ENCODE measurements at places on chromosomes 2 and 18. TPM values are rescaled to one million over a fixed set of nuclear protein-coding genes. Genes with fewer than 3 reads are reported as not detected.

The ANKRD29 gene
- 7.2 TPM for polyA plus RNA-seq

The PCARE gene
- not detected for polyA plus RNA-seq

The UPP2 gene
- polyA plus RNA-seq, result 0.02 TPM

The TRPM8 gene
- polyA plus RNA-seq, result 0.02 TPM

The BMP10 gene
- polyA plus RNA-seq, result not detected

GRCh38 chr2:58558881-58559280 is 317.8 kb upstream of the FANCL start:
- no peaks in the 10 kb centered on the region for H3K36me3 ChIP-seq
- H3K4me1 ChIP-seq, result no peaks in the 10 kb centered on the region
- no peak overlapping the region for H3K4me3 ChIP-seq
- DNase-seq, result no peak
- H3K27ac ChIP-seq, result no peak overlapping the region

DNA sequence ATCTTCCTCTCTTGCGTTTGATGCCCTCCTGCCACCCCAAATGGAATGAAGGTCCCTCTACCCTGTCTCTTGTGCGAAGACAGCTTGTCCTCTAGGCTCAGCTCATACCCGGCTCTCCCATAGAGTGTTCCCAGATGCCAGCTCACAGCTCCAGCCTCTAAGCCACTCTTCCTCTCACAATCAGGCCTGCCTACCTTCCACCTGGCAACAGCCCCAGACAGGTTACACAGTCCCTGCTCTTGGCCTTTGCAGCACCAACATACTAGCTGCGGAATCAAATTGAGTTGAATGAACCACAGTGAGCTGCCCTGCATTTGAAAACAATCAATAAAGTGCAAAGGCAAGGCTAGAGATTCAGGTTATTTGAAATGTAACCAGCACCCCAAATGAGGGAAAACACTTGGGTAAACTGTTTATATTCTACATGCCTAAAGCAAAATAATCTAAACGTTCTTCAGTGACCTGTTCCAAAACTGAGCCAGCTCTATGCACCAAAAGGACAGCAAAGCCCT is 105.1 kb downstream of the COL4A4 start:
- H3K27ac ChIP-seq, result no peak overlapping the region
- H3K27me3 ChIP-seq, result no peaks in the 10 kb centered on the region
- H3K4me3 ChIP-seq, result no peak overlapping the region

GRCh38 chr2:149258531-149258930 is 71.9 kb upstream of the LYPD6 start:
- H3K4me3 ChIP-seq, result no peak overlapping the region
- H3K36me3 ChIP-seq, result no peaks in the 10 kb centered on the region

GRCh38 chr18:25594351-25594750 is 242.4 kb upstream of the ZNF521 start:
- no peaks in the 10 kb centered on the region for H3K36me3 ChIP-seq
- no peaks in the 10 kb centered on the region for H3K4me1 ChIP-seq
- no peak overlapping the region for H3K4me3 ChIP-seq
- H3K27ac ChIP-seq, result no peak overlapping the region

DNA sequence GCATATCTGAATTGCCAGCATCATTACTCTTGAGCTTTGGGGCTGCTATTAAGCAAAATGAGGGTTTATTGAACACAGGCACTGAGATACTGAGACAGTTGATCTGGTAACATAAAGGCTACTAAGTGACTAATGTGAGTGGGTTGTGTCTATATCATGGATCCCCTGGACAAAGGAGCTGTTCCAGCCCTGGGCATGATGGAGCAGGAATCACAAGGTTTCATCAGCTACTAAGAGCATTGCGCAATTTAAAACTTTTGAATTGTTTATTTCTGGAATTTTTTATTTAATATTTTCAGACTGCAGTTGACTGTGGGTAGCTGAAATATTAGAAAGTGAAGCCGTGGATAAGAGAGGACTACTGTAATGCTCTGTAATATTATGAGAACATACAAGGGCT is 73.5 kb downstream of the MGAT5 start:
- peaks cover 7% of the 10 kb centered on the region for H3K4me1 ChIP-seq
- no peaks in the 10 kb centered on the region for H3K27me3 ChIP-seq
- no peak overlapping the region for H3K27ac ChIP-seq

GRCh38 chr18:26207937-26208336 is 18.3 kb upstream of the TAF4B start:
- H3K4me3 ChIP-seq, result no peak overlapping the region
- no peak for DNase-seq

DNA sequence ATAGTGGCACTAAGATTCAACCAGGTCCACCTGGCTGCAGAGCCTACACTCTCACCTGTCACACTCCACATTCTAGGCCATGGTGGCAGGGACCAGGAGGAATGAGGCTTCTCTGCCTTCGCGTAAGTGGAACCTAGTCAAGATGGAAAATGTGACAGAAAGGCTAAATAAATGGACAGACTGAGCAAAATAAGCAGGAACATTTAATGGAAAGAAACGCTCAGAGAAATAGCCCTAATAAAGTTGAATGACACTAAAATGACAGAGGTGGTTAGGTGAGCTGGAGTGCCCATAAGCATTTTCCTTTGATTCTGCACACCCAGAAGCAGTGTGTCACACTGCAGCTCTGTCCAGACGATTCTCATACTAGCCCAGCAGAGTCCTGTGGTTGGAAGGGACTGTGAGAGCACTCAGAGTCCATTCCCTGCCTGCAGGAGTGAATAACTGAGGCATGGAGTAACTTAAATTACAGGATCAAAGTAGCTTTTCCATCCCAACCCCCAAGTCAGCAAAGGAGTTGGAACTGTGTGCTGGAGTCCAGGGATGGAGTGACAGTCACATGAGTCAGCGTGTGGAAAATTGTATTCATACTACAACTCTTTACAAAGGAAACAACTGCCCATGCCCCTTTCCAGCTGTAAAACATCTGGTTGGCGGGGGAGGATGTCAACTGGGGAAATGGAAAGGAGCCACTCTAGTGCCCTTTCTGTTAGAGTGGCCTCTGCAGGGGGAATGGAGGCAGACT is 105.4 kb upstream of the LGALSL start:
- DNase-seq, result no peak
- no peak overlapping the region for H3K4me3 ChIP-seq
- no peaks in the 10 kb centered on the region for H3K4me1 ChIP-seq
- no peak overlapping the region for H3K27ac ChIP-seq
- no peaks in the 10 kb centered on the region for H3K27me3 ChIP-seq
- H3K36me3 ChIP-seq, result no peaks in the 10 kb centered on the region

- H3K27me3 ChIP-seq, result no peaks in the 10 kb centered on the region
- H3K27ac ChIP-seq, result peak overlapping the region; percentile 21
- no peak for DNase-seq
- no peak overlapping the region for H3K4me3 ChIP-seq
Measured at GRCh38 chr18:63869374-63869773, 18.1 kb upstream of the SERPINB2 start.

GRCh38 chr2:174120346-174120745 is 128.0 kb downstream of the OLA1 start:
- no peaks in the 10 kb centered on the region for H3K27me3 ChIP-seq
- H3K4me3 ChIP-seq, result no peak overlapping the region
- H3K27ac ChIP-seq, result no peak overlapping the region
- no peaks in the 10 kb centered on the region for H3K36me3 ChIP-seq

- DNase-seq, result no peak
- H3K4me3 ChIP-seq, result no peak overlapping the region
- no peak overlapping the region for H3K27ac ChIP-seq
- H3K27me3 ChIP-seq, result no peaks in the 10 kb centered on the region
- H3K4me1 ChIP-seq, result peaks cover 38% of the 10 kb centered on the region
Measured at GRCh38 chr2:74387346-74387745, 7.2 kb upstream of the DCTN1 start.

DNA sequence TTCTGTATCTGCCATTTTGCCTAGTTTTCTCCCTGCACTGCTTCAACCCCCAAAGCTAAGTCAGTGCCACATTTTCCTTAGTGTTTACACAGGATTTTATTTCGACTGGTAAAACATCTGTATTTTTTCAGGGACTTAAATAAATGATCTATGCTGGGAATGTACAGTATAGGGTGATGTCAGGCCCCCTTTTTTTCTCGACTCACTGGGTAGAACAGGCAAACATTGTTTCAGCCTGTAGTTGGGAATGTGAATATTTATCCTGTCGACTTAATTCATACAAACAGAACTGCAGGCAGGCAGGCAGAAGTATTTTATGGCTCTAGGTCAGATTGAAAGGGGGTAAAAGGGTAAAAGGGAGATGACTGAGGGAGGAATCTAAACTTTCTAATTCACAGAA is 123.5 kb upstream of the ZFP36L2 start:
- H3K36me3 ChIP-seq, result no peaks in the 10 kb centered on the region
- H3K27me3 ChIP-seq, result no peaks in the 10 kb centered on the region
- H3K4me3 ChIP-seq, result no peak overlapping the region
- peaks cover 8% of the 10 kb centered on the region for H3K4me1 ChIP-seq
- DNase-seq, result no peak

DNA sequence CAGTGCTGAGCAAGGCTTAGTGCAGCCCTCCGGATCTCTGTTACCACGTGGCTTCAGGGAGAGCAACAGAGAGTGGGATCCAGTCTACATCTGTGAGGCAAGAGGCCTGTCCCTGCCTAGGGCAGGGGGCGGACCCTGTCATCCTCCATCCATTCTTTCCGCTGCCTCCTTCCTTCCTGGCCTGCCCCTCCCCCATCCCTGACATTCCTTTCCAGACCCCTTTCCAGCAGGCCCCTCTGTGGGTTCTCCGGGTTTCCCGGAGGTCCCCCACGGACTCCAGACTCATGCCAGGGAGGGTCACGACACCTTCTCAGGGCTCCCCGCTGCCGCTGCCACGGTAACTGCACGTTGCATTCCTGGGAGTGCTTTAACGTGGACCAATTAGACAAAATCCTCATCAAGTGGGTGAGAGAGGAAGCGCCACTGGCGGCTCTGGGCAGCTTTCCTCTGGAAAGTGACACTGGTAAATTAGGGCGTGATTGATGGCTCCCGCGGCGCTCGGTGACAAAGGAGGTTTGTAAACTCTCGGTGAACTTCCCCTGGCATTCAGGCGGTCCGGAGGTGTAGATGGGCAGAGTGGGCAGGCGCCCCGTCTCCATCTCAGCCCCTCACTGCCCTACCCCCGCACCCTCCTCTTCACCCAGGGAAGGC is 11.4 kb downstream of the ATOH8 start:
- peak overlapping the region; percentile 62 for H3K27ac ChIP-seq
- no peak overlapping the region for H3K4me3 ChIP-seq
- H3K4me1 ChIP-seq, result peaks cover 66% of the 10 kb centered on the region
- no peaks in the 10 kb centered on the region for H3K36me3 ChIP-seq
- no peaks in the 10 kb centered on the region for H3K27me3 ChIP-seq

DNA sequence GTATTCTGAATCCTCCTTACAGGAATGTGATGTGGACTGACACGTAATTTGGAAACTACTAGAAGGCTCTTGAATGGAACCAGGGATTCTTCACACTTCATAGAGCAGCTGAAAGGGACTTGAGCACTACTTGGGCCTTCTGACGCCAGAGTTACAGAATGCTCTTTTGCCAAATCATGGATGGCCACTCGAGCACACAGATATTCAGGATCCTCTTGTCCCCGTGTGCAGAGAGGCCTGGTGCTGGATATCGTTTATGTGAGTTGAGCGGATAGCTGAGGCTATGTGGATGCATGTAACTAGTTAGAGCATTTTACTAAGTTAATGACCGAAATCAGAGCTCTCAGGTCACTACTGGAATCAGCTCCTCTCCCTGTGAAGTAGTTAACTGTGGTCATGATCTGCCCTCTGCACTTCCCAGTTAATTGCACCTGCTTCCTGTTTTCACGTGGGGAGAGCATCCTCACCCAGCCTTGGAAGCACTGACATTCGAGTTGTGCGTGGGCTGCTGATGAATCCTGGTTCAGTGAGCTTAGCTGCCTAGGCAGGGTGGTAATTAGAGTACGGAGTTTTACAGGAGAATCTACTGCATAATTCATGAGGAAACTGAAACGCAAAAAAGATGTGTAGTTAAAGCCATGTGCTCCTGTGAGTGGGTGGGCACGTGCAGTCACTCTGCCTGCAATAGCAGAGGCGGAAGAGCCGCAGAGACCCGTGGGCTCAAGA is 5.2 kb upstream of the TPO start:
- no peaks in the 10 kb centered on the region for H3K4me1 ChIP-seq
- H3K27ac ChIP-seq, result no peak overlapping the region
- DNase-seq, result no peak
- no peaks in the 10 kb centered on the region for H3K27me3 ChIP-seq
